ENCODE measurements at places on chromosomes 7 and 10.

DNA sequence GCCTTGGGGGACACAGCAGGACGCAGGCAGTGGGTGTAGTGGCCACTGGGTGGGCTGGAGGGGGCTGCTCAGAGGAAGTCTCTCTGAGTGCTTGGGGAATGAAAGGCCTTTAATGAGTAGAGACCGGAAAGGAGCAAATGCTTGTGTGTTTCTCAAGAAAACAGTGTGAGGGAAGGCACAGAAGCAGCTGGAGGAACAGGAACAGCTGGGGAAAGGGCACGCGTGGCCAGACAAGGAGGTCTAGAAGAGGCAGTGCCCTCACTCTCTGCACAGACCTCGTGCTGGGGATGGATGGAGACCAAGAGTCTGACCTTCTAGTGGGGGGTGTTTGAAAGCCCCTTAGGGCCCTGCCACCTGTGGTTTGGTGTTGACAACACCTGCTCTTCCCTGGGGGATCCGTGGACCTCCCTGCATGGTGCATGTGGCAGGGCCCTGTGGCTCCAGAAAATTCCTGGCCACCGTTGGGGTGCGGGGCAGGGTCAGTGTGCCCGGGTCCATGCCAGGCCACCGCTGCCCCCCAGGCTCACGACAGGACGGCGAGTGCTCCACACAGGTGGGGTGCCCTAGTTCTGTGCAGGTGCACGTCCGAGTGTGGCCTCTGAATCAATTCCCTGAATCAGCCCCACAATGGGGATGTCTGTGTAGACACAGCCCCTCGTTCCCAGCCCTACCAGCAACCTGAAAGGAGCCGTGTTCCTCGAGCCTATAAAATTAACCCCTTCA lies 25.9 kb upstream of the FAM20C start:
- DNase-seq, result no peak

DNA sequence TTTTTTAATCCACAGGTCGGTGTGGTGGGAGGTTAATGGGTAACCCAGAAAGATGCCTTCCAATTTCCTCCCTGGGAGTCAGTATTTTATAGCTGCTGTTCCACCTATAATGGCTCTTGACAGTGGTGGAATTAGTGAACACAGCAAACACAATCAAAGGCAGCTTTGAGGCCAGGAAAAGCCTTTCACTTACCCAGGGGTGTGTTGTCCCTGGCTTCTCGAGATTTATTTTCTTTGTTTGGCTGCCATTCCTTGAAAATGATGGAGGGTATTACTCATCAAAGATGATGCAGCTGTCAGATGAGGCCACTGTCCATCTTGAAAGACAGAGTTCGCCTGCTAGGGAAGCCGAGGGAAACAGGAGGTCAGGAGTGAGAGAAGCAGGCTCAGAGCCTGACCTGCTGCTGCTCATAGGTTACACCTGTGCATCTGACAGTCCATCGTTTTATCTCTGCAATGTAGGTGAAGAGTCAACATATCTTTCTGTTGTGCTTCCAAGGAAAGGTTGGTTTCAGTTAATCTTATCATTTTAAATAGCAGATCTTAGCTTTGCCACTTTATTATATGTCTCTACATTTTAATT lies 221.6 kb downstream of the XPNPEP1 start:
- no peak for DNase-seq

- no peak for DNase-seq
Observed at GRCh38 chr7:20267482-20267881, 50.3 kb upstream of the MACC1 start.

GRCh38 chr7:127239814-127240213 lies 12.9 kb downstream of the GRM8 start:
- no peak for DNase-seq

DNA sequence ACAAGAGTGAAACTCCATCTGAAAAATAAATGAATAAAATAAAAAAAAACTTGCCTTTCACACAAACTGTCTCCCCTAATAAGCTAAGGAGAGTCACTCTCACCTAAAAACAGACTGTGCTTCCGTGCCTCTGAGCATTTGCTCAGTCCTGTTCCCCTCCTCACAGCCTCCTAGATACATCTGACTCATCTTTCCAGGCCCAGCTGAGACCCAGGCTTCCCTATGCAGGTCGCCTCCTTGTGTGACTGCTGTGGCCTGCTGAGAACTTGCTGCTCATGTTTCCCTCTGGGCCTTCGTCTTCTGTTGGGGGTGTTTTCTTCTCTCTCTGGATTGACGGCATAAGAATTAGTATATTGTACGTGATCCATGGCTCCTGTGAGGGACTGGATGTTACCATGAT lies 777.7 kb downstream of the LRMDA start:
- DNase-seq, result no peak

DNA sequence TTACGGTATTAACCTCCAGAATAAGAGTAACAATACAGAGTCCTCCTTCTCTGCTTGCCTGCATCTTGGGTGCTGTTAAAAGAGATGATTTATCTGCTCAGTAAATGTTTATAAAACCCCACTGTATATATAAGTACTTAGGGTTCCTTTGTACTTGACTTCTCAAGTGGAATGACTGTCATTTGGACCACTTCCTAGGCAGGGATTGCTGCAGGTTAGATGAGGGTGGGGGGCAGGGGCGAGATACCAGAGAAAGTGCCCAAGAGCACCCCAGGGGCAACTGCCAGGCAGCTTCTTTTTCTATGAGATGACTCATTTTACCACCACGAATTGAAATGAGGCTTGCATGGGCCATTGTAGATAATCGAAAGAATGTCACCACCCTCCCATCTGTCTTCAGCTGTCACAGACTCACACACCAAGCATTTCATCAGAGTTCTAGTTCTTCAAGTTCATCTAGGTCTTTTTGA lies 421.9 kb upstream of the GALNT17 start:
- no peak for DNase-seq

- DNase-seq, result no peak
Observed at GRCh38 chr7:2405601-2406345, 2.4 kb downstream of the CHST12 start.

DNA sequence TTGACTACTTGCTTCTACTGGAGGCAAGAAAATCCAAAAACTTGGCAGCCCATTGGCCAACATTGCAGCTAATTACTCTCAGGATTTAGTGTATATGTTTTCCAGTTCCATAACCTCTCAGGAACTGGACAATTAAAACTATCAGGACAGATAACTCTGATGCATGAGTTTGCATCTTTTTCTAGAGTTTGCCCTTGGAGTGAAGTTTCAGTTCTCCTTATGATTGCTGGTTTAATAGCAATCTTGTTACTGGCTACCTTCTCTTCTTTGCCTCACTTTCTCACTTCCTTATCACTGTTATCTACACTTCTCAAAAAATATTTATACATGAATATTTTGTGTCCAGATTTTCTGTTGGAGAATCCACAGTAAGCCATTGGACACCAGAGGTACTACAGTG lies 735.9 kb downstream of the PCDH15 start:
- no peak for DNase-seq

DNA sequence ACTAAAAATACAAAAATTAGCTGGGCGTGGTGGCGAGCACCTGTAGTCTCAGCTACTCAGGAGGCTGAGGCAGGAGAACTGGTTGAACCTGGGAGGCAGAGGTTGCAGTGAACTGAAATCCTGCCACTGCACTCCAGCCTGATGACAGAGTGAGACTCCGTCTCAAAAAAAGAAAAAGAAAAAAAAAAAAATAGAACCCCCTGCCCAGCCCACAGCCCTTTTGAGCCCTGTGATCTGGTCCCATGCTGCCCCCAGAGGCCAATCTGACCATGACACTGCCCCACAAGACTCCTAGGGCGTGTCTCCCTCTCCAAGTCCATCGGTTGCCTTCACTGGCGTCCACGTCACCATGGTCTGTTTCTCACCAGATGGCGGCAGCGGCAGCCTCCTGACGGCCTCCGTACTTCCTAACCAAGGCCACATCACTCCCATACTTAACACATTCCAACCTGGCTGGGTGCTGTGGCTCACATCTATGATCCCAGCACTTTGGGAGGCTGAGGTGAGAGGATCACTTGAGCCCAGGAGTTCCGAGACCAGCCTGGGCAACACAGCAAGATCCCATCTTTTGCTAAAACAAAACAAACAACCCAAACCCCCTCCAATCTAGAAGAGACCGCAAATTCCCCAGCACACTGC lies 18.0 kb downstream of the STX1A start:
- DNase-seq, result no peak

All from activated CD4-positive, alpha-beta T cell treated with anti-CD3 and anti-CD28 coated beads, Interleukin-2, amount 50 U/mL, for 4 hours (primary cell).